ENCODE measurements at places on chromosomes 7 and 10. TPM values are rescaled to one million over a fixed set of nuclear protein-coding genes. Genes with fewer than 3 reads are reported as not detected.

The SLC39A12 gene
- total RNA-seq, result 0.13 TPM

The KIF11 gene
- 31.6 TPM for total RNA-seq

- H3K27ac ChIP-seq, result no peak overlapping the region
- H3K4me1 ChIP-seq, result peaks cover 12% of the 10 kb centered on the region
- DNase-seq, result no peak
These were observed 1.3 kb upstream of the PPRC1 start for GRCh38 chr10:102131286-102132170.

- no peaks in the 10 kb centered on the region for H3K4me1 ChIP-seq
- no peaks in the 10 kb centered on the region for H3K27me3 ChIP-seq
- no peak overlapping the region for H3K27ac ChIP-seq
- DNase-seq, result peak; percentile 25
These were observed 126.2 kb downstream of the KLF6 start for GRCh38 chr10:3658766-3659165.

- no peaks in the 10 kb centered on the region for H3K4me1 ChIP-seq
- H3K36me3 ChIP-seq, result no peaks in the 10 kb centered on the region
- H3K27me3 ChIP-seq, result no peaks in the 10 kb centered on the region
- H3K4me3 ChIP-seq, result no peak overlapping the region
These were observed 70.2 kb upstream of the CUX1 start for GRCh38 chr7:101747053-101747878.

DNA sequence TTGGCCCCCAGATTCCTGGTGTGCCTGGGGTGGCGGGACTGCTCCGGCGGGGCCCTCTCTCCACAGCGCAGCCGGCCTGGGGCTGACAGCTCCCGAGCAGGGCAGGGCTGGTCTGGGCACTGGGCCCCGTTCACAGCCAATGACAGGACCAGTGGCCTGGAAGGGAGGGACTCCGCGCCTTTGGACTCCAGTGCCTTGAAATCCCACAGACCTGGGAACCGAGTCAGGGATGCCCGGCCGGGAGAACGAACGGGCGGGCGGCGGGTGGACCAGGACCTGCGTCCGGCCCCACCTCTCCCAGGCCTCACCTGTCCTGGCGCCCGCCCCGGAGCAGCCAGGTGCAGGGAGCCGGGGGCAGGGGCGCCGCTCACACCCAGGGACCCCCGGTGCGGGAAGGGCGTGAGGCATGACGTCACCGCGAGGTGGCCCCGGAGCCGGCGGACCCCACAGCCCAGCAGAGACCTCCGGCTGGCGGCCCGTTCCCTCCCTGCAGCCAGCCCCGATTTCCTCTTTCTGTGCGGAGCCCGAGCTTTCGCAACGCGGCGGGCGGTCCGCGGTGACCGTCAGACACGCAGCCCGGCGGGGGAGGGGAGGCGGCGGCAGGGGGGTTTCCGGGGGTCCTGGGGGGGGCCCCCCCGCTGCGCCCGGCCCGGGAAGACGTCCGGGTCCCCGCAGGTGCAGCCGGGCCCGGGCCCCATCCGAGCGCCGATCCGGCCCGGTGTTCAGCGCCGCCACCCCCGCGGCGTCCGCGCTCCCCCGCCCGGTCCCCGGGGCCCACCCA lies 743 bp downstream of the ADAP1 start:
- H3K4me1 ChIP-seq, result no peaks in the 10 kb centered on the region
- H3K36me3 ChIP-seq, result no peaks in the 10 kb centered on the region
- peak overlapping the region; percentile 82 for H3K27ac ChIP-seq
- peak; percentile 85 for DNase-seq

- H3K36me3 ChIP-seq, result no peaks in the 10 kb centered on the region
- DNase-seq, result no peak
- no peaks in the 10 kb centered on the region for H3K4me1 ChIP-seq
- H3K27ac ChIP-seq, result no peak overlapping the region
These were observed 5.3 kb downstream of the ZNF273 start for GRCh38 chr7:64908358-64908757.

GRCh38 chr10:78298835-78299234 lies 265.2 kb downstream of the RPS24 start:
- H3K4me3 ChIP-seq, result no peak overlapping the region
- H3K36me3 ChIP-seq, result no peaks in the 10 kb centered on the region
- DNase-seq, result no peak
- no peak overlapping the region for H3K27ac ChIP-seq
- no peaks in the 10 kb centered on the region for H3K27me3 ChIP-seq

The BTBD16 gene
- 0.40 TPM for total RNA-seq

The MYO1G gene
- total RNA-seq, result 3.6 TPM

GRCh38 chr10:70186571-70186970 lies 16.3 kb upstream of the SAR1A start:
- no peak overlapping the region for H3K27ac ChIP-seq
- no peaks in the 10 kb centered on the region for H3K36me3 ChIP-seq
- no peaks in the 10 kb centered on the region for H3K27me3 ChIP-seq
- no peaks in the 10 kb centered on the region for H3K4me1 ChIP-seq

DNA sequence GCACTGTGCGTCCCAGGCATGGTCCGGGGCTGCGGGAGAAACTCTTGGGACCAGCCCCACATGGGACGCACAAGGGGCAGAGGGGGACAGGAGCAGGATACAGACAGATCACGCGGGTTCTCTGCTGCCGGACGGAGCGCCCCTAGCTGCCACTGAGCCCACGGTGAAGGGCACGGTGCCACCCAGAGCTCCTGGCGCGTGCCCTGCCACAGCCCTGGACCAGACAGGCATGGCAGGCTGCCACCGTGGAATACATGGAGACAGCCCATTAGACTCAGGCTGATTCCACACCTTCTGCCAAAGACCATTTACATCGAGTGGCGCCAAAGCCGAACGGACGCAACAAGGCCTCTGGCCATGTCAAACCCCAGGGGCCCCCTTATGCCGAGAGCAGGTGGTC lies 90.4 kb downstream of the MAD1L1 start:
- no peak overlapping the region for H3K4me3 ChIP-seq
- H3K36me3 ChIP-seq, result no peaks in the 10 kb centered on the region
- no peaks in the 10 kb centered on the region for H3K27me3 ChIP-seq
- H3K4me1 ChIP-seq, result no peaks in the 10 kb centered on the region
- no peak overlapping the region for H3K27ac ChIP-seq

DNA sequence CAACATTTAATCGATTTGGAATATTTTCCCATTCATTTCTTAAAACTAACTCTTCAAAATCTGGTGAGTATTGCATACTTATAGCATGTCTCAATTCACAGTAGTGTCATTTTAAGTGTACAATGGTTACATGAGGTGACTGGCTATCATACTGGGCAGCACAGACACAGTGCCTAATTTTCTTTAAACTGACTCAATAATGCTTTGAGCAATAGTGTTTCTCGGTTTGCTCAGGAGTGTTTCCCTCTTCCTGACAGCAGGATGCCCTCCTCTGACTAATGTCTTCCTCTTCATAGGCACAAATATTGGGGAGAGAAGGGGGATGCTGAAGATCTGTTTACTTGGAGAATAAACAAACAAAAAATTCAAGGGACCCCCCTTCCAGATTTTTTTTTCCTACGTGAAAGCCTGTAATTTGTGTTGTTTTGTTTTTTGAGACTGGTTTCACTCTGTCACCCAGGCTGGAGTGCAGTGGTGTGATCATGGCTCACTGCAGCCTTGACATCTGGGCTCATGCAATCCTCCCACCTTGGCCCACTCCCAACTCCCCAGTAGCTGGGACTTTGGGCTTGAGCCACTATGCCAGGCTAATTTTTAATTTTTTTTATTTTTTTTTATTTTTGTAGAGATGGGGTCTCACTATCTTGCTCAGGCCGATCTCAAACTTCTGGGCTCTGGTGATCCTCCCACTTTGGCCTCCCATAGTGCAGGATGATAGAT lies 2.2 kb downstream of the MRC1 start:
- no peak for DNase-seq
- H3K4me1 ChIP-seq, result no peaks in the 10 kb centered on the region
- no peaks in the 10 kb centered on the region for H3K36me3 ChIP-seq
- no peak overlapping the region for H3K27ac ChIP-seq
- H3K27me3 ChIP-seq, result no peaks in the 10 kb centered on the region
- H3K4me3 ChIP-seq, result peak overlapping the region; percentile 3

- no peak overlapping the region for H3K27ac ChIP-seq
- H3K4me3 ChIP-seq, result no peak overlapping the region
- no peaks in the 10 kb centered on the region for H3K4me1 ChIP-seq
- no peaks in the 10 kb centered on the region for H3K36me3 ChIP-seq
- DNase-seq, result no peak
- no peaks in the 10 kb centered on the region for H3K27me3 ChIP-seq
These were observed 58.1 kb upstream of the TES start for GRCh38 chr7:116152276-116152675.

DNA sequence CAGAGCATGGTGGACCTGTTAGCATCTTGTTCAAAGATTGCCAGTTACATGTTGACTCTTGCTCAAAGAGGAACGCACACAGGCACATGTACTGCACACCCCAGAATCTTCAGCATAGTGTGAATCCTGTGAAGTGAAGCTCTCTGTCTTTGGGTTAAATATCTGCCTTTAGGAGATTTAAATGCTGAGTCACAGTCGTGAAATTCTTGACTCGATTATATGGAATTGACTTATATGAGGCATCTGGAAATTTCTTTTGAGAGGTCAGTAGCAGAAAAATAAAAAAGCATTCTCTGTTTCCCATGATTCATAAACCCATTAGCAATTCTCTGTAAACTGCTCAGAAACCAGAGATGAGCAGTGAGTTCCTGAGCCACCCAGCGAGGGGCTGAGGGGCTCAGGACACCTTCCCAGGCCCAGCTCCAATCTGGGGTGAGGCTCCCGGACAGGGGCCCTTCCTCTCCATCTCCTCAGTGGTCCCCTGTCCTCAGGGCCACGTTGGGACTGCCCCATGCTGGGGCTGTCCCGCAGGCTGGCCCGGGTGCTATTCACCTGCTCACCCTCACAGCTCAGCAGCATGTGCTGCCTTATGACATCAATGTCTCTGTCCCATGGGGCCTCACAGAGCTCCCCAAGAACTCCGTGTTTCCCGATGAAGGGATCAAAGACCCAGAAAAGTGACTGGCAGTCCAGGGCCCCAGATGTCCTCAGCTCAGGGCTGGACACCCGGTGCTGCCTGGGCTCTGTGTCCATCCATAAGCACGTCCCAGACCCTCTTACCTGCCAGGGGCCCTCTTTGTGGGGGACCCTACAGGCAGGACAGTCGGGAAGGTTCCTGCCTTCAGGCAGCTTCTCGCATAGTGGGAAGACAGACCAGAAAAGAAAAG lies 50.0 kb upstream of the INSIG1 start:
- no peaks in the 10 kb centered on the region for H3K36me3 ChIP-seq
- H3K4me1 ChIP-seq, result no peaks in the 10 kb centered on the region
- H3K27me3 ChIP-seq, result no peaks in the 10 kb centered on the region
- no peak overlapping the region for H3K27ac ChIP-seq
- H3K4me3 ChIP-seq, result no peak overlapping the region

The SGCE gene
- 10.8 TPM for total RNA-seq

- H3K27ac ChIP-seq, result no peak overlapping the region
- no peak overlapping the region for H3K4me3 ChIP-seq
- H3K36me3 ChIP-seq, result no peaks in the 10 kb centered on the region
These were observed 129.2 kb upstream of the FAM3C start for GRCh38 chr7:121525155-121525819.

- H3K27ac ChIP-seq, result peak overlapping the region; percentile 11
- no peak overlapping the region for H3K4me3 ChIP-seq
- H3K4me1 ChIP-seq, result peaks cover 8% of the 10 kb centered on the region
- DNase-seq, result no peak
These were observed 10.2 kb downstream of the PYROXD2 start for GRCh38 chr10:98404571-98405359.

- H3K27me3 ChIP-seq, result no peaks in the 10 kb centered on the region
- H3K4me1 ChIP-seq, result no peaks in the 10 kb centered on the region
- H3K4me3 ChIP-seq, result no peak overlapping the region
- no peak overlapping the region for H3K27ac ChIP-seq
These were observed 60.8 kb downstream of the ZNF438 start for GRCh38 chr10:30970760-30971460.

- H3K4me3 ChIP-seq, result no peak overlapping the region
- no peaks in the 10 kb centered on the region for H3K36me3 ChIP-seq
- H3K4me1 ChIP-seq, result no peaks in the 10 kb centered on the region
- no peak for DNase-seq
- no peaks in the 10 kb centered on the region for H3K27me3 ChIP-seq
These were observed 60.7 kb upstream of the FOXK1 start for GRCh38 chr7:4621396-4621795.

GRCh38 chr10:80870282-80870681 lies 332.6 kb downstream of the SH2D4B start:
- H3K4me1 ChIP-seq, result no peaks in the 10 kb centered on the region
- no peaks in the 10 kb centered on the region for H3K36me3 ChIP-seq
- DNase-seq, result no peak
- no peaks in the 10 kb centered on the region for H3K27me3 ChIP-seq

- no peak for DNase-seq
- no peaks in the 10 kb centered on the region for H3K27me3 ChIP-seq
- H3K4me3 ChIP-seq, result no peak overlapping the region
- H3K36me3 ChIP-seq, result no peaks in the 10 kb centered on the region
- peaks cover 2% of the 10 kb centered on the region for H3K4me1 ChIP-seq
These were observed 43.6 kb downstream of the PARD3 start for GRCh38 chr10:34771525-34771924.

DNA sequence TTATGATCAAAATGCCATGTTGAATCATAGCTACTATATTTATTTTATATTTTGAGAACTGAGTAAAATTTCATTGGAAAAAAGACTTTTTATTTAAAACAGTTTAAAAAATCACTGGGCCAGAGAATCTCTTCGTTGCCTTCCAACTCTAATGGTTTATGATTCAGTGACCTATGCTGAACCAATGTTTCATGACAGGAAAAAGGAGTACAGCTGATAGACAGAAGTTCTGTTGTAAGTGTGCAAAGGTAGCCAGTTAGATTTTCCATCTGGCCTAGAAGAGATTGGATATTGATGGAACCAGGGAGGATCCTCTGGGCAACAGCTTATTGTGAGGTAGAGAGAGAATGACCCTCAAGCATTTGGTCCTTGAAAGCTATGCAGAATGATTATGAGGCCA lies 745.8 kb downstream of the SUGCT start:
- DNase-seq, result no peak
- no peaks in the 10 kb centered on the region for H3K36me3 ChIP-seq
- H3K27ac ChIP-seq, result no peak overlapping the region
- H3K4me3 ChIP-seq, result no peak overlapping the region
- H3K27me3 ChIP-seq, result no peaks in the 10 kb centered on the region

- H3K27me3 ChIP-seq, result no peaks in the 10 kb centered on the region
- H3K4me1 ChIP-seq, result no peaks in the 10 kb centered on the region
- no peak overlapping the region for H3K27ac ChIP-seq
These were observed 11.2 kb downstream of the MIOS start for GRCh38 chr7:7577888-7578287.

DNA sequence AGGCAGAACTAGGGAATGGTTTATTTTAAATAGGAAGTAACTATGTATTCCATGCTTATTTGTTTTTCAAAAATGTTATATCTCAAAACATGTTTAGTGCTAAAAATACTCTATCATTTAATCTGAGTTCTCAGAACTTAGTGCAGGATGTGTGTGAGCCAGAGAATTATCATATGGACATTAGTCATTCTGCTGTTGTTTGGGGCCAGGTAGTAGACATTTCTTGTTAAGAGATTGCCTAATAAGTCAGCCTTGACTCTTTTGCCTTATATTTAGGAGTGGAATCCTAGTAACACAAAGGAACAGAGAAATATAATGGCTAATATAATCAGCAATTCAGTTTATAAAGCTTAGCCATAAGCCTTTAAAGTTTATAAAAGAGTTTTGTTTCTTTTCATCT lies 149.8 kb downstream of the CCSER2 start:
- no peak overlapping the region for H3K27ac ChIP-seq
- H3K36me3 ChIP-seq, result no peaks in the 10 kb centered on the region
- H3K4me3 ChIP-seq, result no peak overlapping the region
- DNase-seq, result no peak

- H3K4me3 ChIP-seq, result no peak overlapping the region
- no peaks in the 10 kb centered on the region for H3K36me3 ChIP-seq
- DNase-seq, result no peak
These were observed 51.2 kb upstream of the PCBD1 start for GRCh38 chr10:70939441-70940003.
